Stimulated activated CD8-positive, alpha-beta memory T cell treated with anti-CD3 and anti-CD28 coated beads, Interleukin-12 subunit alpha, Interleukin-12 subunit beta, amount 100 ng/mL, for 1 hour (primary cell): ENCODE measurements at places on chromosomes 12 and 14.
A peak's percentile ranks its signal among the peaks of the same experiment; 100 is the strongest.

GRCh38 chr12:122999986-123000420 is 19.5 kb downstream of the ARL6IP4 start:
- no peak for DNase-seq

- no peak for DNase-seq
Observed at GRCh38 chr14:37991027-37991426, 216.7 kb upstream of the SSTR1 start.

DNA sequence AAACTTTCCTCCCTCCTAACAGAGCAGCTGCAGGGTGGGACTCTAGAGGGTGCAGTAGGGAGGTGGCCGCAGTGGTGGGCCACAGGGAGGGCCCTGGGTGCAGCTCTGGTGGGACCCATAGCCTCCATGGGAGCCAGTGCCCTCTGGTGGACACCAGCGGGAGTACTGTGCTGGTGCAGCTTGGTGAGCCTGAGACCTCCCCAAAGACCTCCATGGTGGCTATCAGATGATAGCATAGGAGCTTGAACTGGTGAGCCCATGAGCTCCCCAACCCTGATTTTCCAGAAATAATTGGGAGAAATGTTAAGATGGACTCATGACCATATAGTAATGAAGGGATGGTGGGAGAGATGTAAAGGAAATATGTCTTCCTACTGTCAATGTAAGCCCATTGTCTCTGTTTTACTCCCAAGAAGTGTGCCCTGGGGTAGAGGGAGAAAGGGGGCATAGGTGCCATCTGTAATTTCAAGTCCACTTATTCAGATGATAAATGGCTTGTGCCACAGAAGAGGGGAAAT is 98.7 kb downstream of the GAS2L3 start:
- no peak for DNase-seq

DNA sequence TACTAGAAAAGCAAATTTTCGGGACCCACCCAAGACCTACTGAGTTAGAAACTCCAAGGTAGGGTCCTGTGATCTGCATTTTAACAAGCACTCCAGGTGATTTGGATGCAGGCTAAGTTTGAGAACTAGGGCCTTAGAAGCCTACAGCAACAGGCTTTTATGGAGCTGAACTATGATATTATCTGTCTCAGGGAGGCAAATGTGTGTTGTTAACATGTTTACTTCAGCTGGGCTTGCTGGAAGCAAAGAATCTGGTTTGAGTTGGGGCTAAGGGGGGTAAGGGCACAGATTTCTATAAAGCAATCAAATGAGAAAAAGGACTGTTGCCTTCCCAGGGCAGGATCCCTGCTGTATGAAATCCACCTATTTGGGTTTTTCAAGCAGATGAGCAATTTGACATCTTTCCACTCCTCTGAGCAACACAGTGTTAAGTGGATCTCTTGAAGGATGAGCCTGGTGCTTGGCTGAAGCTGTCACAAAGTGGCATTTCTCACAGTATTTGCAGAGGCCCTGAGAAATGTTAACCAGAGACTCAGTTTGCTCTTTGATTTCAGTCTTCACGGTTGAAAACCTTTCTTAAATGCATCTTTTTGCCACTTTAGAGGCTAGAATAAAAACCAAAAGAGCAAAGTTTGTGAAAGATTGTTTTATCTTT is 36.2 kb upstream of the SOCS2 start:
- DNase-seq: no peak

DNA sequence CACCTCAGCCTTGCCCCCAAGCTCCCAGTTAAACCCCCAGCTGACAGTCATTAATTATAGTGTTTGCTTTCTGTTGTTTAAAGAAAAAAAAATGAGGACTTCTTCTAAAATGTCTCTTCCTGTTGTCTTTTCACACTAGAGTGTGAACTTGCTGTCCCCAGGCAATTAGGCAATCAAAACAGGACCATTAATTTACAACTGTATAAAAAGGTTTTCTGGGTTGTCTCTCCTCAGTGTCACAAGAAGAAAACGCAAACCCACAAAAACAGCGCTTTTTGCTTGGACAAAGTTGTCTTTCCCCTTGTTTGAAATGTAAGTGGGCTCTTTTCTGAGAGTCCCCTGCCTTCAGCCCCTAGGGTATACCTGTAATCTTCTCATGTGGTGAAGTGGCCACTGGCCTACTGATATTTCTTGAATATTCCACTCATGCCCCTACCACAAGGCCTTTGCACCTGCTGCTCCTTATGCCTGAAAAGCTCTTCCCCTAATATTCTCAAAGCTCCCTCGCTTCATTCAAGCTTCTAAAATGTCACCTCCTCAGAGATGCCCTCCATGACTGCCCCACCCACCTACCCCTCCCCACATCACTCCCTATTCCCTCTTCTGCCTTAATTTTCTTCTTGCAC is 158.9 kb upstream of the PWP1 start:
- no peak for DNase-seq

DNA sequence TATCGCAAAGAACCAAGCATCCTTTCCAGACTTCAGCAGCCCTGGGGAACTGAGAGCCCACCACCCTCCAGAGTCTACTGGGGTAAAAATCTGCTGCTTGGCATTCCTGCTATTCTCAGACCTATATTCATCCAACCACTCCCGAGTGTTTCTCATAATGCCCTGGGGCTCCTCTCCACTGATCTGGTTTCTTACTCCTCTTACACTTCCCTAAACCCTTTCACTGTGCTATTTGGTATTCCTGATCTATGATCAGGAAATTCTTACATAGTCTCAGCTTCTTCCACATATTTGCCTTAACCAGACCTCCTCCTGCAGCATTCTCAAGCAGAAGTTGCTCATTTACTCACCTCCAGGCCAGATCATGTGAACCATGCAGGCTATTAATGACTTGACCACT is 82.4 kb downstream of the SYT10 start:
- DNase-seq: no peak

DNA sequence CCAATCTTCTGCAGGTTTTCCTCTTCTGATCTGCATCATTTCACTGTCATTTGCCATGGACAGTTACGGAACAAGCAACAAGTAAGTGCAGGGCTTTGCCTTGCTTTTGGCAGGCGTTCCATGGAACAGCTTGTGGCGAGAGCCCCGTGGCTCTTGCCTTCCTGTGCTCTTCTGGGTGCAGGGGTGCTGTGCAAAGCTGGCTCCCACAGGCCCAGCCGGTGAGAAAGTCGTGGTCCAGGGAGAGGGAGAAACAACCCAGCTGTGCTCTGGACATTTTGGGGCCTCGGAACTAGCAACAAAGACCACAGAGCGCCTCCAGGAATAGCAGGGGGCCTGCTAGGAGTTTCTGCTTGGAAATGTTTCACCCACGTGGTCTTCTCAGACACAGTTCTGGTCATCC is 164.7 kb downstream of the ADGRD1 start:
- DNase-seq: no peak

- no peak for DNase-seq
Observed at GRCh38 chr12:73136386-73136785, 864.2 kb downstream of the TRHDE start.

DNA sequence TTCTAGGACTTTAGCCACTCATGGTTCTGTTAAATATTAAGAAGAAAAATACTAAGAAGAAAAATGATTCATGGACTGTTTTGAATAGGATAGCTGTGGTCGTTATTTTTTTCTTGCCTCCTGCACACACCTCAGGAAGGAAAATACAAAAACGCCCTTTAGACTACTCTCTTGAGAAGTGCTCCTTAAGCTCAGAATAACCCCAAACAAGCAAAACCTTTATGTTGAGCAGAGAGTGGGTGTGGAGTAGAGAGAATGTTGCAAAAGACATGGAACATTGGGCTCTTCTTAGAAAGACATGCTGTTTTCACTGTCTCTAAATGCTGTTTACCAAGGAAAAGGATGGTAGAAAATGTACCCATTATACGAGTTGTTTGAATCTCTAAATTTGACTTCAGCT is 140.3 kb downstream of the LMNTD1 start:
- no peak for DNase-seq

GRCh38 chr14:67483579-67484285 is 4.8 kb downstream of the TMEM229B start:
- DNase-seq: no peak

- DNase-seq: peak; percentile 6
Observed at GRCh38 chr12:56521590-56522371, at the start of gene RBMS2. TSS of gene RBMS2 (plus strand) at chr12:56521820. CDS start at chr12:56522024, 204 bp downstream.

DNA sequence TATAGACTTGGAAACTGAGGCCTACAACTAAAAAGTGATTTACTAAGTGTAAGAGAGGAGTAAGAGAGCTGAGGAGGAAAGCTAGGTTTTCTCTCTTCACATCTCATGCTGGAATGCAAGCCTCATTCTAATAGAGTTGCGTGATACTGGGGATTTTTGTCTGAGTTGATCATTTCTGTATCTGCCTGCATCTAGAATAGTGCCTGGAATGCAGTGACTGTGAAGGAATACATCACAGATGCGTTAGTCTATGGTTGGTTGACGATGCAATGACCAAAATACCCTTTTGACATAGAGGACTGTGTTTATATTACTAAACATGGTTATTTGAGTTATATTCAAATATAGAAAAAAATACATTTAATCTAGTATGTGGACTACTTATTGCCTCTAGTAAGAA is 9.2 kb upstream of the TMEM117 start:
- no peak for DNase-seq

DNA sequence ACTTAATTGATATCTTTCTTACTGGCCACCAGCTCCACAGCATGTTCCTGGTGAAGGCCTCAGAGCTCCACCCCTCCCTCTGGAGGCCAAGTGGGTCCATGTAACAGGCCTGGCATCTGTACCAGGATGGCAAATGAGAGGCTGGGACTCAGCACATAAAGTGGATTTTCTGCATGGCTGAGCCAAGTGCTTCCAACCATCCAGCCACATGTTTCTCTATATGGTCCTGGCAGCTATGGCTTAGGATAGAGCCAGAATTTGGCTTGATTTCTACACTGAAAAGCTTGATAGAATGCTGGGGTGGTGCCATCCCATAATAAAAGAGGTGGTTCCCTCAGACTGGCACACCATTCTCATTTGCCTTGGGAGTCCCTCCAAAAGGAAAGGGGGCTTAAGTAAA is 94.1 kb downstream of the PAX9 start:
- DNase-seq: no peak

- DNase-seq: no peak
Observed at GRCh38 chr12:125014526-125014925, 21.1 kb downstream of the BRI3BP start.

DNA sequence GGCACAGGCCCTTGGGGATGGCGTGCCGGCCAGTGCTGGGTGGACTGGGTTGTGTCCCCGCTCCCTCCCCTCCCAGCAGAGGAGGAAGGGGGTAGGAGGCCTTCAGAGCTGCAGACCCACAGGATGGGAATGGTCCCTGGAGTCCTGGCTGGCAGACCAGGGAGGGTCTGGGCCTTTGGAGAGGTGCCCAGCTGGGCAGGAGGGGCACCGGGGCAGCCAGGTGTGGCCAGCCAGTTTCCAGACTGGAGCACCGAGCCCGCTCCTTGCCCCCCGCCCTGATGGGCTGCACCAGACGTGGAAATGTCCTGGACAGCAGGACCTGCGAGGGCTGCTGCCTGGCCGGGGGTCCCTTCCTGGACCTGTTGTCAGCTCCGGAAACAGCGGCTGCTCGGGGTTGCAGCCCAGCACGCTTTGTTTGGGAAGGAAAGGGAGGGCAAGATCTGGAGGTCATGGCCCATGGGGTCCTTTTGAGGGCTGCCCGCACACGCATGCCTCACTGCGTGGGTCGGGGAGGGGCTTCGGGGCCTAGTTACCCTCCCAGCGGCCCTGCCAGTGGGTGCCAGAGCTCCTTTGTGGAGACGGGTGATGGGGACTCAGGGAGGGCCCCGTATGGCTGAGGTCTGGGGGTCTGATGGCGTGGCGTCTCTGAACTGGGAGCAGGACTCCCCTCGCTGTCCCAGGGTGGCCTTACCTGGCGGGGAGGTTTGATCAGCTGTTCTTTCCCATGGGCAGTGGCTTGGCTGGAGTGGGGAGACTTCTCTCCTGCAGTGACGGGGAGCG is 9.1 kb downstream of the KIF26A start:
- no peak for DNase-seq

DNA sequence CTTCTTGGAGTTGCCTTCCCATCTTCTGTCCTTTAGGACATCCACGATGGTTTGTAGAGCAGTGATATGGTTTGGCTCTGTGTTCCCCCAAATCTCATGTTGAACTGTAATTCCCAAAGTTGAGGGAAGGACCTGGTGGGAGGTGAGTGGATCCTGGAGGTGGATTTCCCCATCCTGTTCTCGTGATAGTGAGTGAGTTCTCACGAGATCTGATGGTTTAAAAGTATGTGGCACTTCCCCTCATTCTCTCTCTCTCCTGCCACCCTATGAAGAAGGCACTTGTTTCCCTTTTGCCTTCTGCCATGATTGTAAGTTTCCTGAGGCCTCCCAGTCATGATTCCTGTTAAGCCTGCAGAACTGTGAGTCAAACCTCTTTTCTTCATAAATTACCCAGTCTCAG is 99.2 kb downstream of the BRMS1L start:
- no peak for DNase-seq

DNA sequence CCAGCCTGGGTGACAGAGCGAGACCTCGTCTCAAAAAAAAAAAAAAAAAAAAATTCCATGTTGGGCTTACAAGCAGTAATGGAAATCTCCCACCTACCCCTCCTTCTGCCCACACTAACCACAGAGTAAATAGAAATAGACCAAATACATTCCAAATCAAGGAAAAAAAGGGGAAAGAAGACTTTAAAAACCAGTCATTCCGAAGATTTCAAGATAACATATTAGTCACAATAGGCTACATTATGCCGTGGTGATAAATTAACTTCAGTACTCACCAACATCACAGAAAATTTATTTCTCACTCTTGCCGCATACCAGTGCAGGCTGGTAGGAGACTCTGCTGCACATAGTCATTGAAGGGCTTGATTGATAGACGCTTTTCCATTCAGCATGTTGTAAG is 15.5 kb upstream of the ETV6 start:
- DNase-seq: no peak

DNA sequence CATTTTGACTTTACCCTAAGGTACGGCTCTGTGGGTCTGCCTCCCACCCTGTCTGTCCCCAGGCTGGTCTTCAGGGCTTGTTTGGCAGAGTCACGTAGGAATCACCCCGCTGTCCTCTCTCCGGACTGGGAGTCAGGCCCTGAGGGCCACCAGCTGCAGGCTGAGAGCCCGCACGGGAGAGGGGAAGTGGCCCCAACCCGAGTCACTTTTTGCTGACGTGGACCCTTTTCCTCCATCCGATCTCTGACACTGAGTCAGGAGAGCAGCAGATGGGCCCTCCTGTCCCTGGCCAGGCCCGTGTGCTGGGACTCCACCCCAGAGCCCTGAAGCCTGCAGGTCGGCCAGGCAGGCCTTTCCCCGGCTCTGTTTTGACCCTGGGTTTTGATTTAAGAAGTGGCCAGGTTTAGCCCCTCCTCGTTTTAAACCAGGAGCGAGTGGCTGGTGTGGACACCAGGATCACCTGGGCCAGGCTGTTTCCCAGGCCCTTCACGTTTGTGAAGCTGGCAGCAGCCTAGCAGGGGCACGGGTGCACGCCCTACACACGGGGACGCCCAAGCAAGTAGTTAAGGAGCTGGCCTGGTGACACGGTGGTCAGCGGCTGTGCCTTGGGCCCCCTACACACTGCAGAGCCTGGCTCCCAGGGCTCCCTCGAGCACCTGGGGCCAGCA is 12.5 kb upstream of the TEX22 start:
- DNase-seq: no peak

GRCh38 chr14:97267509-97267908 is 470.3 kb downstream of the VRK1 start:
- DNase-seq: no peak
